ENCODE measurements at places on chromosomes 6 and 20. TPM values are rescaled to one million over a fixed set of nuclear protein-coding genes. Genes with fewer than 3 reads are reported as not detected.
A peak's percentile ranks its signal among the peaks of the same experiment; 100 is the strongest.

- no peak for DNase-seq
Measured at GRCh38 chr6:139129284-139129683, 5.6 kb upstream of the HECA start.

DNA sequence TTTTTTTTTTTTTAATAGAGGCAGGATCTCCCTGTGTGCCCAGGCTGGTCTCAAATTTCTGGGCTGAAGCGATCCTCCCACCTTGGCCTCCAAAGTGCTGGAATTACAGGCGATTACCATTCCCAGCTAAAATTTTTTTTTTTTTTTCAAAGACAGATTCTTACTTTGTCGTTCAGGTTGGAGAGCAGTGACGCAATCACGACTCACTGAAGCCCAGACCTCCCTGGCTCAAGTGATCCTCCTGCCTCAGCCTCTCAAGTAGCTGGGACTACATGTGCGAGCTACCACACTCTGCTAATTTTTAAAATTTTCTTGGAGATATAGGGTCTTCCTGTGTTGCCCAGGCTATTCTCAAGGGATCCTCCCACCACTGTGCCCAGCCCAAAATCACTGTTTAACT, 58.0 kb upstream of the MYO6 start:
- peak; percentile 51 for DNase-seq

GRCh38 chr20:62772990-62773844, 23.1 kb upstream of the MRGBP start:
- peak; percentile 43 for DNase-seq

DNA sequence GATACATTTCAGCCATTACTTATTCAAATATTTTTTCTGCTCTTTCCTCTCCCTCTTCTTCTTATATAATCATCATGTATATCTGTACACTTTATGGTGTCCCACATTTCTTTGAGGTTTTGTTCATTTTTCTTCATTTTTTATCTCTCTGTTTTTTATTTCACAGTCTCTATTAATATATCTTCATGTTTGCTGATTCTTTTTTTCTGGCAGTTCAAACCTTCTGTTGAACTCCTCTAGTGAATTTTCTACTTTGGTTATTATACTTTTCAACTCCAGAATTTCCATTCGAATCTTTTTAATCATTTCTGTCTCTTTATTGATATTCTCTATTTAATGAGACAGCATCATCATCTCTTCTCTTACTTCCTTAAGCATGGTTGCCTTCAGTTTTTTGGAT, 38.9 kb upstream of the FOXC1 start:
- no peak for DNase-seq

FAM209B gene
- 0.26 TPM for total RNA-seq

DNA sequence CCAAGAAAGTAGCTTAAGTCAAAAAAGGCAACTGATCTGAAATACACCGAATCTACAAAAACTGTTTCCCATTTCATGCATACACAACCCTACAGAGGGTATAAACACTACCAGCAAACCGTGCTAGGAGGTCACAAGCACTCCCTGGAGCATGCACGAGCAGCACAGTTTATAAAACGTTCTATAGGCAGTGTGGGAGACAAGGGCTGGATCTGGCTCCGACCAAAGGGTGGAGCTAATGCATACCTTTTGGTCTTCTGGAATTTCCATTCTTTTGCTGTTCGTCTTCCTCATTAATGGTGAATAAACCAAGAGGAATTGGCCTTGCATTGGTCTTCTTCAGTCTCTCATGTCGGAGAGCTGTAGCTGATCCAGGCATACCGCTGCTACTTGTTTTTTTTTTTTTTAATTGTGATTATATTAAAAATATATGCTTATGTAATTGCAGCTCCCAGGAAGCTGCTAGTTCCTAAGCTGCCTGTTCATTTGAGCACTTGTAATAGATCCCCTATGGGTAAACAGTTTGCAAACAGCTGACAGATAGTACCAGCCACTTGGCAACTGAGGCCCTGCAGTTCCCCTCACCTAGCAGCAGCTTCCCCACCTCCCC, 24.5 kb downstream of the MAP7 start:
- DNase-seq: peak; percentile 69

GRCh38 chr20:17987988-17988387, 19.2 kb downstream of the MGME1 start:
- DNase-seq: no peak

- no peak for DNase-seq
Measured at GRCh38 chr20:48293671-48294070, 508.4 kb upstream of the SULF2 start.

- DNase-seq: no peak
Measured at GRCh38 chr6:29051680-29052079, 6.7 kb upstream of the OR2W1 start.

- DNase-seq: no peak
Measured at GRCh38 chr6:166442131-166442685, 59.5 kb upstream of the MPC1 start.

GRCh38 chr20:46992640-46993035, 98.0 kb downstream of the EYA2 start:
- no peak for DNase-seq

TXNDC5 gene
- 360 TPM for total RNA-seq

GRCh38 chr20:50788045-50788991, 6.5 kb upstream of the BCAS4 start:
- peak; percentile 54 for DNase-seq

ANKRD6 gene
- 9.5 TPM for total RNA-seq

DNA sequence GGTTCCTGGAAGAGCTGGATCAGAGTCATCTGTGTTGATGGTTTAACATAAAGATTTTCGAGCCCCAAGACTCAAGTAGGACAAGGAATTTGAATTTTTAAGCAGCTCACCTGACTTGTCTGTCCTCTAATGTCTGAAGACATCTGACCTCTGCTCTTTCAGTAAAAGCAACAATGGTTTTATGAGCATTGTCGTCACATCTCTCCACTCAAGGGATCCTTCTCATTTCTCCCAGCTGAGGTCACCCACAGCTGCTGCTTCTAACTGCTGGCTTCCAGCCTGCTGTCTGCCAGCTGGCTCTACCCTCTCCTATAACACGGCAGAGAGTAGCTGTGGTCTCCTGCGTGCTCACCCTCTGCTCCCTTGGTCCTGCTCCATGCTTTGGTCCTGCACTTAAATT, 24.7 kb upstream of the HDAC2 start:
- DNase-seq: peak; percentile 37

GRCh38 chr6:130680116-130680515, 147.1 kb upstream of the SMLR1 start:
- peak; percentile 92 for DNase-seq

DNA sequence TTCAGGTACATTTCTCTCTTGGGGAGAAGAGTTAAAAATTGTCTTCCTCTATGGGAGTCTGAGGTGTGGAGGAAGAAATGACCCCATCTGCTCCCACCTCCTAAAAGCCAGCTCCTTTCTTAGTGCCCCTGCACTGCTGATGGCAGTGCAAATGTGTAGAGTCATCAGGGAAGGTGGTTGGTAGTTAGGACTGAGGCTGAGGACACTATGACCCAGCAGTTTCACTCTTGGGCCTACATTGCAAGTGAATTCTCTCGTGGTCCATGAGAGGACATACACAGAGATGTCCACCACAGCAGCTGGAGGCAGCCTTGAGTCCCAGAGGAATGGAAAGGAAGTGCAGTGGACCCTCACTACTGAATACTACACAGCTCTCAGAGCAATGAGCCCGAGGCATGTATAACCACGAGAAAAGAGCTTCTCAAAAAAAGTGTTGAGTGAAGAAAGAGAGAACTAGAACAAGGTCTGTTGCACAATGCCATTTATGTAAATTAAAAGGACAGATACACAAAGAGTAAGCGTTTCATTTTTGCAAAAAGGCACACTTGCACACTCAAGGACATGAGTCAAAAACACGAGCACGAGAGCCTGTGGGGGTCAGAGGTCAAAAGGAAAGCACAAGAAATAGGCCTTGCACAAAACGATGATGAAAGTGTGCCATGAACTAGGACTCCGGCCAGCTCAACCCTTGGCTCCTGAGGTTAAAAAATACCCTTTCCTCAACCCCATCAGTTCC, 308.2 kb upstream of the PRND start:
- DNase-seq: no peak

WASF1 gene
- 5.4 TPM for total RNA-seq

GJE1 gene
- not detected for total RNA-seq

- DNase-seq: no peak
Measured at GRCh38 chr20:4008026-4008413, 7.3 kb downstream of the RNF24 start.

DNA sequence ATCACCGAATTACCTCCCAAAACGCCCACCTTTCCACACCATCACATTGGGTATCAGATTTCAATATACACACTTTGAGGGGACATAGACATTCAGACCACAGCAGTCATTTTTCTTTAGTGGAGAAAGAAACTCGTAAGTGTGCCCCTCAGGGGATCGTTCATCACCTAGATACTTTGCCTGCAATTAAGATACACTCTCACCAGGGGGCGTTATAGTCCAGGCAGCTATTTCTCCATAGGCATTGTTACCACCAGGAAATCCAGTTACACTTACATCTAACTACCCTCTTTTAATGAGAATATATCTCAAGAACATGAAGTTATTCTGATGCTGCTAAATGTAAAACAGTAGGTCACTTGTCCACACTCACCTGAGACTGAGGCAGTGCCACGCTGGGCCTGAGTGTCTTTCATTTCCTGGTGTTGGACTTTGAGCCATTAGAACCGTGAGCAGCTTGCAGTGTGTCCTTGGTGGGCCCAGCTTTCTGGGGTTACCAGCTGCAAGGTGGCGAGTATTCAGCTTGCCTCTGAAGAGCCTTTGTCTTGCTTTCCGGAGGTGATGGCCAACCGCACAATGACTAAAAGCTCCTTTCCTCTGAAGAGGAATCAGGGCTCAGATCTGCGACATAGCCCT, 35.1 kb upstream of the UNC93A start:
- no peak for DNase-seq

DNA sequence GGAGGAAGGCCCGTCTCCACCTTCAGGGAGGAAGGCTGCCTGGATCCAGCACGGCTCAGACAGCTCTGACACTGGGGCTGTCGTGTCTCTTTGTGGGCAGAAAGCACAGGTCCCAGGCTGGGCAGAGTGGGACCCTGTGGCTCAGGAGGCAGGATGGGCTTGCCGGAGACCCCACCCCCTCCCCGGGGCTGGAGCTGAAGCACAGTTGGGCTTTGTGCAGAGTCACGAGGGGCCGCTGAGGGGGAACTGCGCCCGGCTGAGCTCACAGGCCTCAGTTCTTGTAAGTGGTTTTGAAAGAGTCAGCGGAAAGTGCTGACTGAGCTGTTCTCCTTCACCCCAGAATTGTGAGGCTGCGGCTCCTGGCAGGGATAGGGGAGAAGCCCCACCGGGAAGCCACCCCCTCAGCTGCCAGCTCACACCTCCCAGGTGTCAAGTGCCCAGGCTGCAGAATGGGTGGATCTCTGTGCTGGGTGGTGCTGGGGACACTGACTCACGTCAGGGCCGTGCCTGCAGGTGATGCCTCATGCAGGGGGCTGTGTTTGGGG, 145.5 kb upstream of the RNF24 start:
- DNase-seq: peak; percentile 66

LY6G6F gene
- not detected for total RNA-seq

DNA sequence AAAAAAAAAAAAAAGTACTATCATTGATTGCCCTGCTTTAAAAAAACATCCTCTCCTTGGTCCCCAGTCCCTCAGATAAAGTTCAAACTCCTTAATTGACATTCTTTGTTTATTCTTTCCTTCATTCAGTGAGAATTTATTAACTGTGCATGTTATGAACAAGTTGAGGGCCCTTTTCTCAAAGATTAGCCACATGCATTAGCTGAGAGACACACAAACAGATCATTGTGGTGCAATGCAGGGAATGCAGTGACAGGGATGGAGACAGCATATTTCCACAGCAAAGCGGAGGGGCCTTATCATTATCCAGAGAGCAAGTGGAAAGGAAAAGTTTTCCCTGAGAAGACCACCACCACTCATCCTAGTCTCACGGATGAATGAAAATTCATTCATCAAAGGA, 21.9 kb upstream of the IPCEF1 start:
- no peak for DNase-seq

FNDC11 gene
- total RNA-seq: 0.26 TPM

- no peak for DNase-seq
Measured at GRCh38 chr6:142740449-142740848, 204.5 kb downstream of the HIVEP2 start.

DNMT3B gene
- 0.79 TPM for total RNA-seq

DNA sequence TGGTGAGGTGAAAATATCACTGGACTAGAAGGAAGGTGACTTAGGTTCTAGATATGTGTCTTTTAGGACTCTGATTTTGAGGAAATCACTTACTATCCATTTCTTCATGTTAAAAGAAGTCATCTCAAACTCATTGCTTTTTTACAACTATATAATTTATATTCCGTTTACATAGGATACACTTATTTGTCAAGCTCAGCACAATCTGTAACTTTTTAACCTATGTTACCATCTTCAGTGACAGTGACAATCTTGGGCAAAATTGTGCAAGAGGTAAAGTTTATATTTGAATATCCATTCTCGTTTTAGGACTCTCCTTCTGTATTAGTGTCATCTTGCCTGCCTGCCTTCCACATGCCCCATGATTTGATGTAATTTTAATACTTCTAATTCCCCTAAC, 74.0 kb upstream of the FAM83B start:
- no peak for DNase-seq

GRCh38 chr6:11121851-11122250, 10.3 kb upstream of the ERVFRD-1 start:
- DNase-seq: no peak

NTSR1 gene
- total RNA-seq: not detected

GRCh38 chr20:53699906-53700305, 106.3 kb upstream of the ZNF217 start:
- DNase-seq: no peak

All from bronchial epithelial cell (primary cell).